Activated T-cell treated with anti-CD3 and anti-CD28 coated beads, Interleukin-2, amount 50 U/mL, for 72 hours (primary cell): ENCODE measurements at places on chromosomes 5 and 9. TPM values are rescaled to one million over a fixed set of nuclear protein-coding genes. Genes with fewer than 3 reads are reported as not detected.
A peak's percentile ranks its signal among the peaks of the same experiment; 100 is the strongest.

Gene AGXT2
- total RNA-seq: not detected

GRCh38 chr5:119840175-119840574 lies 210.8 kb downstream of the FAM170A start:
- H3K27me3 ChIP-seq: no peaks in the 10 kb centered on the region
- no peak overlapping the region for H3K27ac ChIP-seq
- no peaks in the 10 kb centered on the region for H3K36me3 ChIP-seq
- H3K4me3 ChIP-seq: no peak overlapping the region

- H3K4me1 ChIP-seq: no peaks in the 10 kb centered on the region
- no peak overlapping the region for H3K27ac ChIP-seq
- DNase-seq: no peak
- no peaks in the 10 kb centered on the region for H3K36me3 ChIP-seq
Observed at GRCh38 chr9:134571326-134571931, 70.2 kb upstream of the COL5A1 start.

Gene GLDC
- total RNA-seq: 1.2 TPM

Gene ANKRD33B
- total RNA-seq: 6.2 TPM

- H3K27ac ChIP-seq: no peak overlapping the region
- H3K27me3 ChIP-seq: no peaks in the 10 kb centered on the region
- peaks cover 14% of the 10 kb centered on the region for H3K4me1 ChIP-seq
- no peaks in the 10 kb centered on the region for H3K36me3 ChIP-seq
Observed at GRCh38 chr5:143235423-143235822, 168.1 kb downstream of the NR3C1 start.

DNA sequence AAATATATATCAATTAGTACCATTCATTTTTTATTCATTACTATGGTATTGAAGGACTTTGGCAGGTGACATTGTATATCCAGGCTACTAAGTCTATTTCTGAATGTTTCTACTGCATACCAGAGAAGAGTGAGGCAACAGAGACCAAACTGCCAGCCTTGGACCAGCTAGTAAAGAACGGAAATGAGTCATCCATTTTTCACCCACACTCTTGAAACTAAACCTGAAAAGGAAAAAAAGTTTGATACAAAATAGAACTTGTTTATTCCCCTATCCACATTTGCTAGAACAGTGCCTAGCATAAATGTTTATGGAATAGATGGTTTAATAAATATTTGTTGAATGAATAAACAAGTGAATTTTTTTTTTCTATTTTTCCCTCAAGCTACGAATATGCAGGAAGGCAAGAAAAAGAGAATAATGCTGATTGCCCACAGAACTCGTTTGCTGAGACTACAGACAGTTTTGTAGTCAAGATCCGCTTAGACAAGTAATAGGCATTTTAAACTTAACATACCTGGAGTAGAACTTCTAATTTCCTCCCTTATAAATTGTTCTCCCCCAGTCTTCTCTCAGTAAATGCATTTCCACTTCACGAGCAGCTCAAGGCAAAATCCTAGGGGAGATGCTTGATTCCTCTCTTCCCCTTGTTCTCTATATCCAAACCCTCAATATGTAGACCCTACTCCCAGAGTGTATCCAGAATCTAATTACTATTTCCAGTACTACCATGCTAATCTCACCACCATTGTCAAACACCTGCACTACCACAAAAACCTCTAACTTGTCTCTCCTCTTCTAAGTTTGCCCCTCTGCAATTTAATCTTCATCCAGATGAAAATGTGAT lies 146.2 kb upstream of the RASA1 start:
- peak overlapping the region; percentile 56 for H3K4me3 ChIP-seq
- no peaks in the 10 kb centered on the region for H3K27me3 ChIP-seq
- peak overlapping the region; percentile 89 for H3K27ac ChIP-seq
- peaks cover 56% of the 10 kb centered on the region for H3K4me1 ChIP-seq
